ENCODE measurements at places on chromosomes 16 and 17.

DNA sequence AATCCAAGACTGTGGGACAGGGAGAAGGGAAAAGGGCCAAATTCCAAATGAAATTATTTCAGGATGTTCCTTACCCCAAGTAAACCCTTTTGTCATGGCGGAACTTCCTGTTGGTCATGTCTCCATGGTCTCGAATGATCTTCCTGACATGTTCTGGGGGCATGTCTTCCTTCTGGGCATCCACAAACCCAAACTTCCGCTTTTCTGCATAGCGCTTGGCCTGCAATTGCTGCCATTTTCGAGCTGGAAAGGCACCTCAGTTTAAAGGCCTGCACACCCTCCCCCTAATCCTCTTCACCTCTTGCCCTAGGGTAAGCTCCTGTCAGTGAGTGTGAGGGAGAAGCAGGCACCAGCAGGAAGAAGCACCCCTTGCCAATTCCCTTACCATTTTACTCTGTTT lies 1.2 kb downstream of the PRPF8 start:
- DNase-seq = no peak

- DNase-seq = no peak
Observed at GRCh38 chr17:14214271-14214670, 22.4 kb downstream of the CDRT15 start.

GRCh38 chr16:28534542-28535373 lies 4.0 kb downstream of the NUPR1 start:
- no peak for DNase-seq

GRCh38 chr16:1991948-1992703 lies 2.4 kb downstream of the SYNGR3 start:
- DNase-seq = no peak

DNA sequence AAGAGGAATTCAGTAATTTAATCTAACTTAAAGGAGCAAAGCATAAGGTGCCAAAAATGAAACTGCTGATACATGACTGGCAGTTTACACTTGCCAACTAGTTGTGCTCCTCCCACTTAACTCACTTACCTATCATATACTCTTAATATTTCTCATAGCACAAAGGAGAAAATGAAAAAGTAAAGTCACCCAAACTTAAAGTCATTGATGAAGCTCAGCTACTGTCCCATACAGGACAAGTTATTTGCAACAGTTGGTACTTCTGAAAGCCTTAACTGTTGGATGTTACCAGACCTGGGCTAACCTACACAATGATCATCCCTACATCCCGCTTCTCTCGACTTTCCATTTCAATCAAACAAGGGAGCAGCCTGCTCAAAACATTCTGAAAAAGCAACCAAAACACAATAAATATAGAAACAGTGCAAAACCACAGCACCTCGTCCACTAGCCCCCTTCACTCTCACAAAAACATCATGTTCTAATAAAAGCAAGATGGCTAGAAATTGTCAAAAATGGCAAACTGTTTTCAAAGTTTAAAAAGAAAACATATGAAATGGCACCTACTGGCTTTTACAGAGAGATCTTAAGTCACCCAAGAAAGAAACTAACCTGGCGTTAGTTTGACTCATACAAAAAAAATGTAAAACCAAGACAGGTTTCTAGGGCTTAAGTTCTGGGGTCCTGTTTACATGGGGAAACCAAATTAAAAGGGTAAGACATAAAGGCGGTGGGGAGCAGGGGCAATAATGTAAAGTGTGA lies 868 bp downstream of the MED13 start:
- DNase-seq = no peak

DNA sequence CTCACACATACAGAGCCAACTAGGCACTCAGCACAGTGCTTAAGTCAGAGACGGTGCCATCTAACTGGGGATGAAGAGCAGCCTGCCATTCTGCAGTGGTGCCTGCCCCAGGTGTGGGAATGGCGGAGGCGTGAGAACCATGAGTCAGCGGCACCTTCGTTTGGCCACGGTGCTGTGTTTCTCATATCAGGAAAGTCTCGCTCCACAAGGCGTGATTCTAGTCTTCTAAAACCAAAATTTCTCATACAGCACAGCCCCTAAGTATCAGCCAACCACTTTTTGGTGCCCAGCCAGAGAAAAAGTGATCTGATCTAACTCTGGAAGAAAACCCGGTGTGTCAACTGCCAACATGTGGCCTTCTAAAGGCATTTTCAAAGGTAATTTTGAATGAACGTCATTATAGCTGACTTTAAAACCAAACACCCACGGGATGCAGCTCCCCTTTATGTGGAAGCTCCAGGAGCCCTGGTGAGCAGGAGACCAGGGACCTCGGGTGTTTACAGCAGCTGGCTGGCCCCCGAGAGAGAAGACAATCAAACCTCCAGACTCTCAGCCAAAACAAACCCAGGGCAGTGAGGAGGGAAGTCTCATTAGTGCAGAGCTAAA lies 54.6 kb downstream of the ABCC12 start:
- DNase-seq = no peak

DNA sequence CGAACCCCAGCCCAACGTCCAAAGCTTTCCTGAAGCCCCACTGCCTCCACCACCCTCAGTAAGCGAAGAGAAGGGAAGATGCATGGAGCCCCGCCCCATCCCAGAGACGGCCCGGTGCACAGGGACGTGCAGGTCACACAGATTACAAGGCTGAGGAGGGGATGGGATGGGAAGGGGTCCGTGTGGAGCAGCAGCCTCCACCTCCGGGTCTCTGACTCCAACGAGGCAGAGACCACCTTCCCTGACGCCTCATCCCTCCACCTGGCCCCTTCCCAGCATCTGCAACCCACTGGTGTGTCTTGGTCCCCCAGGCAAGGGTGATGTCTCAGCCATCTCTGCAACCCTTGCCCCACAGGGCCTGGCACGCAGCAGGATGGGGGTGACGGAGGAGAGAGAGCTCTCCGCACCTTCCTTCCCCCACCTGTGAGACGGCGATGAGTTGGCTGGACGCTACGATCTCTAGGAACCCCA lies 58.5 kb downstream of the TBC1D16 start:
- no peak for DNase-seq

DNA sequence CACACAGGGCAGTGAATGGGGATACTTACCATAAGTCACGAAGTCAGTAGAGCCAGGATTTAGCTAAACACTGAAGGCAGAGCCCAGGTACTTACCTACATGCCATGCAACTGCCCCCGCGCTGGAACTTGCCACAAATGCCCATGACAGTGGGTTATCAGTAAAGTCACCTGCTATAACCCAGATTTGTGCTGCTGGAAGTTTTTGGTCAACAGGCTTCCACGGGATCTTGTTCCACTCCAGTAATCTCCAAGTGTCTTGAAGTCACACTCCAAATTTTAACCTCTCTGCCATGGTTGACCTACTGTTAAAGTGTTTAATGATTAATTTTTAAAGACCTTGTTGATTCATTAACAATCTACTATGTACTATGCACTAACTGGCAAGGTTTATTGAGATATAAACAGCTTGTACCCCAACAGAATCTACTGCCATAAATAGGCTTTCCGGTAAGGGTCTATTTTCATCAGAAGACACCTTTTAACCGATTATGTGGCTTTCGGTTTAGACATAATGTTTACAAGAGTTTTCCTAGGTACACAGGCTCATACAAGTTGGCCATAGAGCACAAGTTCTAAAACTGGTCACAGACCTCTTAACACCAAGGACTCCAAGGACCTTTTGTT lies 6.3 kb upstream of the SLC5A11 start:
- no peak for DNase-seq
